Muscle of arm (tissue), 14 donors: ENCODE measurements at places on chromosomes 5 and 9.
A peak's percentile ranks its signal among the peaks of the same experiment; 100 is the strongest.

GRCh38 chr5:53024535-53024934, 35.4 kb downstream of the ITGA2 start:
- DNase-seq: no peak

- no peak for DNase-seq
These were observed 10.2 kb downstream of the MGAT1 start for GRCh38 chr5:180792287-180792964.

DNA sequence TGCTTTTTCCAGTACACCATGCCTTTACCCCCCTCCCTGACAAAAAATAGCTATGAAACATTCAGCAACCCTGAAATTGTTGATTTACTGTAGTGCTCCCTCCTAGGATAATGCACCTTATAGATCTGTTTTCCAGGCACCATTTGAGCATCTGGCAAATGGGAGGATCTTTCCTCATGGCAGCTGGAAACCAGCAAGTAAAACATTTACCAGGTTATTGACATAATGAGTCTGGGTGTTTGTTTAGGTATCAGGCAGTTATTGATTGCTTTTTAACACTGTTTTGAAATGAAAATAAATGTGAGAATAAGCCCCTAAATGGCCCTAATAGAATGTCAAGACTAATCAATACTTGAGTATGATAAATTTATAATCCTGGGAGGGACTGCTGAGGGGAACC, 57.3 kb upstream of the KLF4 start:
- no peak for DNase-seq

DNA sequence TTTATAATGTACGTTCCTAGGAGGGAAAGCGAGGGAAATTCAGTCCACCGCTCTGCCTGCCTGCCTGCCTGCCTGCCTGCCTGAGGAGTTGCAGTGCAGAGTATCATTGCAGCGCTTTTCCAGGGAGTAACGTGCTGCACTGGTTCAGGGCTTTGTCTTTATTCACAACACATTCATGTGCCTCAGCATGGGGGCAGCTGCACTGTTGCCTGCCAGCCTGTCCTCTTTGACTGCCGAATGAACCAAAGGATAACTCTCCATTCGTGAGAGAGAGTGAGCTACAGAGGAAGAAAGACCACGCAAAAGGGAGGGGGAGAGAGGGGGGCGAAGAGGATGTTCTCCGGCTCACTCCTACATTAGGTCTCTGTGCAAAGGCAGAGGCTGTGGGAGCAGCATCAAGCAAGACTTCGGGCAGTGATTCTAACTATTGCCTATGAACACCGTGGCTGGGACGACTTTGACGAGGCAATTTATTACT, 791.2 kb downstream of the MAT2B start:
- DNase-seq: peak; percentile 24

- DNase-seq: no peak
These were observed 22.0 kb downstream of the CDC42SE2 start for GRCh38 chr5:131285703-131286399.

DNA sequence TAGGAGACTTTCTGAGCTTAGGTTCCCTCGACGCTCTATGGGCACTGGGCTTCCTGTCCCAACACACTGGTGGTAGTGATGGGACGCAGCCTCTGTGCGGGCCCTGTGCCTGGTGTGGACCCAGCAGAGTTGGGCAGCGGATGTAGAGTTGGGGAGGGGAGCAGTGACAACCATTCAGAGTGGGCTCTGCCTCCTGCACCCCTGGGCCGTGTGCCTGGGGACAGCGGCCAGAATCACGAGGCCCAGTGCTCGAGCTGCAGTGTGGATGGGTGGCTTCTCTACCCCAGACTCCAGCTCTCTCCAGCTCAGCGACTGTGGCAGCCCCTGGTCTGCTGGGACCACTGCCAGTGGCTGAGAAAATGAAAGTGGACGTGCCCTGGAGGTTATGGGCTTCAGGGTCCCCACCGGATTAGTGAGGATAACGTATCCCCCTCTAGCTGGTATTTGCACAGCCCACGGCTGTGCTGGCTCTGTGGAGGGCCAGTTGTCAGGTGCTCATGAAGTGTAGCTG, 18.6 kb downstream of the RXRA start:
- no peak for DNase-seq
